ENCODE measurements at places on chromosomes 2 and 18.

DNA sequence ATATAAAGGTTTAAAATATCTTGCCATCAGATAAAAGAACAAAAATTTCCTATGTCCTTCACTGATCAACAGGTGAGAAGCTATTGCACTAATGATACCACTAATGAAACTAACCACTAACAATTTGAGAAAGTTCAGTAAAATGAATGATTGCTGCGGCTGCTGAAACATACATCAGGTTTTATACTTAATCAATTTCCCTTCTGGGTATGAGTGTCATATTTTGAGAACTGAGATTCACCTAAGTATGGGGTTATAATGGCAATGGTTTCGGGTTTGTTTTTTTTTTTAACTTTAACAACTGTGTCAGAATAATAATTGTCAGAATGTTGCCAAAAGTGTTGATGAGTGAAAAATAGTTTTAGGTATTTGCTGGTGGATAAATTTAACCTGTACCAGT lies 151.3 kb upstream of the SLC39A10 start:
- no peak for DNase-seq

- no peak for DNase-seq
These were observed 70.4 kb downstream of the LRRFIP1 start for GRCh38 chr2:237697586-237698357.

DNA sequence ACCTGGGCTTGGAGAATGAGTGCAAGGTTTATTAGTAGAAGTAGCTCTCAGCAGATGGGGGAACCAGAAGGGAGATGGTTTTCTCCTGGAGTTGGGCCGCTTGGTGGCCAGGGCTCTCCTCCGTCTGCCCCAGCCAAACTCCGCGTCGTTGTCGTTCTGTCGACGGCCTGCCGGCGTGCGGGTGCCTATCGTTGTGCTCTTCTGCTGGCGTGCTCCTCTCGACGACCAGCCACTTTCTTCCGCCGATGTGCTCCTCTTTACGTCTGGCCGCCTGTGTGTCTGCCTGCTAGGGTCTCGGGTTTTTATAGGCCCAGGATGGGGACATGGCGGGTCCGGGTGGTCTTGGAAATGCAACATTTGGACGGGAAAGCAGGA lies 119.1 kb downstream of the BMPR2 start:
- DNase-seq: no peak

- DNase-seq: no peak
These were observed 1006.9 kb upstream of the TMEFF2 start for GRCh38 chr2:193201583-193201982.

- no peak for DNase-seq
These were observed 14.2 kb upstream of the L3MBTL4 start for GRCh38 chr18:6428851-6429395.

DNA sequence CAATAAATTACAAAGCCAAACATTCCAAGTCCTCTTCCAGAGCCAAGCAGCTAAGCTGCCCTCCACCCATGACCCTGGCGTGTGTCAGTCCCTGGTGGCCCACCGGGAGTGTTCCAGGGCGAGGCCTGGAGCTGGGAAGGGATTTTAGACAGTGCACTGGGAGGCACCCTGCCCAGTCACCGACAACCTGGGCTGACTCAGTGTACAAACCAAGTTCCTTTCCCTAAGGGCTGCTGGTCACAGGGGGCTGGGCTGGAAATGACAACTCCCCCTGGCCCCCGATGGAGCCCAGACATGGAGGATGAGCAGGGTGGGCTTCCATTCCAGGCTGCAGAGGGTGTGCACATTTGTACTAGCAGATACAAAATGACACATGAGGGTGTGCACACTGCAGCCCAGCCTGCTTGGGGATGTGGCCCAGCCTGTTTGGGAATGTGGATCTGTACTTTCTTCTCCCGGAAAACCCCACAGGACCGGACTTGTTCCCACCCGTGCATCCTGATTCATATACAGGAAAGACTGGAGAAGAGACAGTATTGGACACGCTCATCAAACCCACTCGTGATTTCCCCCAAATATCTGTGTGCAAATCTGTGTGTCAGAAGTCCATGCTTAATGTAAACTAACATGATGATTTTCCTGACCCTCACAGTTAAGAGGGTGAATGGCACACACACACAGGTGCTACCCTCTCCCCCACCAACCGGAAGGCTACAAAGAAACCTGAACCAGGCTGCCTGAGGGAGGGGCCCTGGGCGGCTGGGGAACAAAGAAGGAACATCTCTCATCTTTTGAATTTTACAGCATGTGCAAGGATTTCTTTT lies 58.9 kb downstream of the NDUFA10 start:
- DNase-seq: no peak

DNA sequence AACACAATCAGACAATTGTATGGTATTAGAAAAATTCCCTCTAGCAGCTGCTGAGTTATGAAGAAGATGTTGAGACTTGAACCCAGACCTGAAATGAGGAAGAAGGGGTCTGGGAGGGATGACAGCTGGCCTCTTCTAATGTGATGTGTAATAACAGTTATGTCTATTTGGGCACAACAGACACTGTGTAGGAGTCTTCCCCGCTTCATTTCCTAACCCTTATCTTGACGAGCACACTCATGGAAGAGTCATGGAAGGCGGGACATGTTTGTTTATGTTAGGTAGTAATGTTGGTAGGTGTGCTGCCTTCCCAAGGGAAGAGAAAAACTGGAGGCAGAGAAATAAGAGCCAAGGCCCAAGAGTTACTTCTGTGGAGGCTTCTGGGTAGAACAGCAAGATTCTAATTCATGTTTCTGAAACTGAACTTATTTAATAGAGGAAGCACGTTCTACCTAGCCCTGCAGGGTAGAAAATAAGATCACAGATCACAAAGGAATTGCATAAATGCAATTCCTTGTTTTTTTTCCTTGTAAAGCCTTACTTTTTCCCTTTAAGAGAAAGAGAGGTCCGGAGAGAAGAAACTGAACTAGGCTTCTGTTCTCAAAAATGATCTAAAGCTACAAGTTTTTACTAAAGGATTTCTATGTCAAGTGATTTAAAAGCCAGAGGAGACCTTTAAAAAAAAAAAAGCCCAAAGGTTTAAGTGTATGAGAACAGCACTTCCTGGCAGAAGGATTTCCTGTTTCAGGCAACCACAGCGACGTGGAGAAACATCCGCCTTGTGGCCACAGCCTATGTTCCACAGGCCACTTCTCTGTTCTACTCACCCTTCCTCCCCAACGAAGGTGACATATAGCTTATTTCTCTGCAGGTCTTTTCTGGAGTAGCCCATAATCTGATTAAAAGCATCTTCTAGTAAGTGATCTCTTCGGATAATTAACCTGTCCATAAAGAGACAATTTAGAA lies 68.5 kb upstream of the STK17B start:
- no peak for DNase-seq

- no peak for DNase-seq
These were observed 129.3 kb upstream of the EPAS1 start for GRCh38 chr2:46167924-46168323.

DNA sequence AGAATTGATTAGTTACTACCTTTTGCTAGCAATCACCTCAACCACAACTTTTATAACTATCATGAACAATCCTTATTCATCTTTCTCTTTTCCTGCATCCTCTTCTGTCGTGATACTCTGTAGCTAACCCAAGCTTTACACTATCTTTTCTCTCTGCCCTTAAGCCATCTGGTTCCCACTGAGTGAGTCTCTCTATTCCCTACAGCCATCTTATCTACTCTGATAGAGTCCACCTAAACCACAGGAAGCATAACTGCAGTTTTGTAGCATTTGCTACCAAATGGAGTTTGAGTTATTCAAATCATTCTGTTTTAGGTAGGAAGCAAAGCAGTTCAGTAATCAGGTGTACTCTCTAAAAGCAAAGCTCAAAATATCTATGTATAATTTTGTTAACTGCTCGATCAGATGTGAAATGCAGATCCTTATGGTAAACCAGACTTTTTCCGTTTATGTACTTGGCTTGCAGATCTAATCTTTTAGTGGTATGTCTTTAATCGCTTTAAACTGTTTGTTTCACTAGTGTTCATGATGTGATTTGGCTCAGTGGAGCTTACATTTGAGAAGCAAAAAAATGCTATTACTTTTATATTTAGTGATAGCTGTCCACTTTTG lies 91.0 kb downstream of the CSRNP3 start:
- DNase-seq: no peak

- no peak for DNase-seq
These were observed 579 bp upstream of the EMX1 start for GRCh38 chr2:72916743-72917137.

GRCh38 chr2:108929807-108930425 lies 59.1 kb downstream of the EDAR start:
- no peak for DNase-seq

- no peak for DNase-seq
These were observed 3.9 kb downstream of the MAPRE2 start for GRCh38 chr18:35045121-35045520.

- DNase-seq: no peak
These were observed 3.3 kb downstream of the BOK start for GRCh38 chr2:241561832-241562231.

GRCh38 chr2:112712903-112713584 lies 7.8 kb upstream of the NT5DC4 start:
- no peak for DNase-seq

GRCh38 chr2:67489396-67489795 lies 92.3 kb downstream of the ETAA1 start:
- no peak for DNase-seq

DNA sequence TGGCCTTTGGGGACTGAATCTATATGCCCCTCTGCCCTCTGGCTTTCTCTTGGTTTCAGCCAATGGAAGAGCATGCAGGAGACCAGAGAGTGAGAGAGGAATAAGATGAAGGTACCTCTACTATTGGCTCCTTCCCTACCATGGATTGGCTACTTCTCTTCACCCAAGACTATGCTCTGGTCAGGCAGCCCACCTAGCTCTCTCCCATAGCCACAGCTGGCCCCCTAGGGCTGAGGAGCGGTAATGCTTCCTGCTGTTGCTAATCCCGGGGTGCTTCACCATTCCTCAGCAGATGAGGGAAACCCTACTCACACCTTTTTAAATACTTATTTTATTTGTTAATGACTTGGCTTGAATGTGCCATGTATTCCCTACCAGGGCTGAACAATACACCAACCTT lies 142.4 kb downstream of the MREG start:
- DNase-seq: no peak

GRCh38 chr2:178327516-178327915 lies 123.5 kb downstream of the PRKRA start:
- no peak for DNase-seq

DNA sequence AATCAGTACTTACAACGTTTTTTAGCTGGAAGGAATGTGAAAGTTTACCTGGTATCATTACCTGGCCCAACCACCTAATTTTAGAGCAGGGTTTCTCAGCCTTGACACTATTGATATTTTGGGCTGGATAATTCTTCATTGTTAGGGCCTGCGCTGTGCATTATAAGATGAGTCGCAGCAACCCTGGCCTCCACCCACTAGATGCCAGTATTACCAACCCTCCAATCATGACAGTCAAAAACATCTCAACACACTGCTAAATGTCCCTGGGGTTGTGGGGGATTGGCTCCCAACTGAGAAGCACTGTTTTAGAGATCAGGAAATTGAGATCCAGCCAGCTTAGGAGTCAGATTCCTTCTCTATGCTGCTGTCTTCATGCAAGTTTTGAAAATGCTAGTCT lies 265.3 kb upstream of the TCF4 start:
- no peak for DNase-seq

- no peak for DNase-seq
These were observed 733.6 kb upstream of the ZEB2 start for GRCh38 chr2:145253492-145253891.

- DNase-seq: peak; percentile 53
These were observed 1.8 kb downstream of the SEC11C start for GRCh38 chr18:59141294-59142068.

DNA sequence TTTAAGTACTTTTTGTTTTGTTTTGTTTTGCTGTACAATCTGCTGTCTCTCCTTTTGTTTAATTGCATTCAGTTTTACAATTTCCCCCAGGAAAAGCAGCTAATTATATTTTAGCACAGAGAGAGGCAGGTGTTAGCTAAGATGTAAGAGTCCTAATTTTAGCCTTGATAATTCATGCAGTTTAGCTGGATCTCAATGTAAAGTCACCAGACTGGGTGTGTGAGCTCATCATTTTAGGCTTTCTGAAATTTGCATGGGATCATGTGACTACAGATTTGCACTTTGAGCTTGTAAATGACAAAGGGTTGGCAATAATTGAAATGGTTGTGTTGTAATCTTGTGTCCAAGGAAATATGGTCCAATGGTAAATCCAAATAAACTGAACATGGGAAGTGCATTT lies 68.5 kb downstream of the ETAA1 start:
- no peak for DNase-seq

All from NCI-H1092 (cell line).